ENCODE measurements at places on chromosomes 4 and X.

DNA sequence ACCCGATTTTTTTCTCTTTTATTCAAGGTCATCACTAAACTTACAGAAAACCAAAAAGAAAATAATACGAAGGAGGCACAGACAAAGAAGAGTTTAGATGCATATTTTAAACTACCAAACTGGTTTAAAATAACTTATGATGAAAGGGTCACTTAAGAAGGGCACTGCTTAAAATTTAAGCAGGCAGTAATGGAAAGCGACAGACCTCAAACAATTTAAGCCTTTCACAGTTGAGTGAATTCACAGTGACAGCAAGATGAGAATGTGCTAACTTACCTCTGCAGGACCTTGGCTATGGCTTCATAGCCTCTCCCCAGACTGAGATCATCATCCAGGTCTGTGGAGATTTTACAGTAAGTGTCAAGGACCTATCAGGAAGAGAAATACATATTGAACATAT lies 112.1 kb downstream of the TTC29 start:
- no peak for DNase-seq

DNA sequence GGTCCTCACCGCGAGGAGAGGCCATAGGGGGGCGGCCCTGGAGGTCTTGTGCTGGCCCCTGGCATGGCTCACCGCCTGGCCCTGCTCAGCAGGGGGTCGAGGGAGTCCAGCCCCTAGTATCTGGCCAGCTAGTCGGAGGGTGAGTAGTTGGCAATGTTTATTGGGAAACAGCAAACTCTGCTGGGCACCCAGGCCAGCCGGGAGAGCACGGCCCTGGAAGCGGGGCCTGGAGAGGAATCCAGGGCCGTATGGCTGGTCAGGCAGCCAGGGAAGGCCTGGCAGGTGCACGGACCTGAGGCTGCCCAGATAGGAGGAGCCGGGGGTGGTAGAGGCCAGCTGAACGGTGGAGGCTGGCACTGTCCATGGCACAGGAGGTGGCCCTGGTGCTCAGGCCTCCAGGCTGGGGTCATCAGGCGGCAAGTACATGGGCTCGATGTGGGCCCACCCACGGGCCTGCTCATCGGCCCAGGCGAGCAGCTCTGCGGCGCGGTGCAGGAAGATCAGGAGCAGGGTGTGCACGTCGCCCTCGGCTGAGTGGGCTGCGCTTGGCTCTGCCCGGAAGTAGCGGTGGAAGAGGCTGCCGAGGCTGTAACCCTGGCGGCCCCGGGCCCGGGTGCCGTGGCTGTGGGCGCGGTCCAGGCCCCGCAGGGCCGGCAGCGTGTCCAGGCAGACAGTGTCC lies 1.4 kb downstream of the TREX2 start:
- no peak for DNase-seq

GRCh38 chr4:78602334-78602733 lies 50.8 kb downstream of the ANXA3 start:
- peak; percentile 14 for DNase-seq

DNA sequence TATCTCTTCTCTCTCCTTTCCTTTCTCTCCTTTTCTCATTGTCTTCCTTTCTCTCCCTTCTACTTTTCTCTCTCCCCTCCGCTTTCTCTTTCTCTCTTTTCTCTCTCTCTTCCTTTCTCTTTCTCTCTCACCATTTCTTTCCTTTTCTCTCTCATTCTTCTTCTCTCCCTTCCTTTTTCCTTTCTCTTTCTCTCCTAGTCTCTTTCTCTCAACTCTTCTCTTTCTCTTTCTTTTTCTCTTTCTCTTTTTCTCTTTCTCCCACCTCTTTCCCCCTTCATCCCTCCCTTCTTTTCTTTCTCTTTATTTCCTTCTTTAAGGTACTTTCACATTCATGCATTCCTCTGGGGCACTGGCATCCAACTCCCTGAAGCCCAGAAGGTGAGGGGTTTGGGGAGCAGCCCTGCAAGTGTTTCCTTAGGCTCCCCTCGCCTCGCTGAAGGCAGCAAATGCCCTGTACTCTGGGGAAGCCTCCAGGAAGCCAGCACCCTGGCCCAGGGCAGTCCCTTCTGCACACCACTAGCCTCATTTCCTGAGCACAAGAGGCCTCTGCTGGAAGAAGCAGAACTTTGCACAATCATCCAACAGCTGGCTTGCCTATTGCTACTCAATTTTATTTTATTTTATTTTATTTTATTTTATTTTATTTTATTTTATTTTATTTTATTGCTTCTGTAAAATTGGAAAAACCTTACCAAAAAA lies 124.2 kb downstream of the NFKB1 start:
- DNase-seq = no peak

DNA sequence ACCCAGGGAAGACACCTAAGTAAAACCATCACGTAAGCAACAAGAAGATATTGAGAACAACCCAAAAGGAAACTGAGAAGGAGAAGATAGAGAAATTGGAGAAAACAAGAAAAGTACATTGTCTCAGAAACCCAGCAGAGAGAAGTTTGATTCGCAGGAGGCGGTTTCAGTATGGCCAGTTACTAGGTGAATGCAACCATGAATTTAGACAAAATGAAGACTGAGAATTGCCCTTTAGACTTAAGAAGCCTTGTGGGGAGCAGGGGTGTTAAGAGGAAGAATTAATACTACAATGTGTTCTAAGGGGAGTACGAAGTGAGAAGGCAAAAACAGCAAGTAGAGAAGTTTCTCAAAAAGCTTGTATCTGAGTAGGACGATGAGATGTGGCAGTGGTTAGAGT lies 229.3 kb upstream of the NEIL3 start:
- no peak for DNase-seq

- DNase-seq = no peak
Observed at GRCh38 chr4:13084210-13084609, 399.9 kb downstream of the RAB28 start.

DNA sequence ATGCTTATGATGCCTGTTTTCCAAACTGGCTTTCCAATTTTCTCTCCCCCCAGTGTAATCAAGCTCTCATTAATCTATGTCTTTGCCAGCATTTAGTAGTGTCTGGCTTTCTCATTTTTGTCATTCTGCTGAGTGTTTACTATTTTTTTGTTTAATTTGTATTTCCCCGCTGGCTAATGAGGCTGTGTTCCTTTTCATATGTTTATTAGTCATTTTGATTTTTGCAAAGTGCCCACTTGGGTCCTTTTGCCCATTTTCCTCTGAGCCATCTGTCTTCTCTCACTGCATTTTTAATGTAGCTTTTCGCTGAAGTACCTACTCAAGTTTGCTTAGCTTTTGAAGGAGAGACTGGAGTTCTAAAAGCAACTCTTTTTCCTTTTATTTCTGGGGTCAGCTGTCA lies 14.7 kb downstream of the DCK start:
- DNase-seq = no peak

DNA sequence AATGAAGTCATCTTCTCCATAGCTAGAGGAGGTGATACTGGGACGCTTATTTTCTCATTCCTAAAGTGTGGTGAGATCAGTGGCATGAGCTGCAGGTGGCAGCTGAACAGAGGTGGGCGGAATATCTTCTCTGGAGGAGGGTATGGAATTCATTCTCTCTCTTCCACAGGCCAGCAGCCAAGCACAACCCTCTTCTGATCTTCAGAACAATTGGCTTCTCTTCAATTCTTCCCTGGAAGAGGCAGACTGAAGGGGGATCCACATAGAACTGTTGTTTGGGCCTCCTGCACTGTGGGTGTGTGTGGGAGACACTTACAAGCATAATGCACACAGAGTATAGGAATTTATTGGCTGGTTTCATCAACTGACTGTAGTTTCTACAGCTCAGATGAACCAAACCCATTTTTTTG lies 180.4 kb upstream of the RASGEF1B start:
- no peak for DNase-seq

GRCh38 chr4:139275281-139275735 lies 4.7 kb downstream of the MGARP start:
- no peak for DNase-seq

- no peak for DNase-seq
Observed at GRCh38 chr4:69056921-69057550, 39.2 kb upstream of the UGT2B7 start.

DNA sequence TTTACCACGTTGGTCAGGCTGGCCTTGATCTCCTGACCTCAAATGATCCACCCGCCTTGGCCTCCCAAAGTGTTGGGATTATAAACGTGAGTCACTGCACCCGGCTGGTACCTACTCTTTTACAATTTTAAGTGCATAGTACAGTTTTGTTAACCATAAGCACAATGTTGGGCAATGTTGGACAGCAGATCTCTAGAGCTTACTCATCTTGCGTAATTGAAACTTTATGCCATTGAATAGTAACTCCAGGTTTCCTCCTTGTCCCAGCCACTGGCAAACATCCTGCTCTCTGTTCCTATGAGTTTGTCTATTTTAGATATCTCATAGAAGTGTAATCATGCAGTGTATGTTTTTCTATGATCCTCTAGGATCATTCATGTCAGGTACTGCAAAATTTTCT lies 9.3 kb upstream of the CPE start:
- DNase-seq = peak; percentile 50

DNA sequence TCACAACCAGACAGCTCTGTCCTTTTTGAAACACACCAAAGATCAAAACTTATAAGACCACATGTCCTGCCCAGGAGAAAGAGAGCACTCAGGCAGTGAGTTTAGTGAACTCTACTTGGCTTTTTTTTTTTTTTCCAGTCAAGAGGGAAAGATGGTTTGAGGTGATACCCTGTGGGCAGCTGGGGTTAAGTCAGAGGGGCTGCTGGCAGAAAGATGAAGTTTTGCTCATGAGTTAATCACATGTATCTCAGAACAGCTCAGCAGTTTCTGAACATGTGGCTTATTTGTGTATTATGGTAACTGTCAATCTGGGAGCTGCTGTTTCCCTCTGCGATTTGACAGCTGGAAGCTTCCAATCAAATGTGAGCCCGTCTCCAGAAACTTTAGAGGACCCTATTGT lies 56.4 kb upstream of the MAP3K15 start:
- no peak for DNase-seq

GRCh38 chrX:155246748-155247147 lies 17.5 kb downstream of the RAB39B start:
- no peak for DNase-seq

GRCh38 chrX:150690126-150690525 lies 3.1 kb upstream of the MTMR1 start:
- no peak for DNase-seq

DNA sequence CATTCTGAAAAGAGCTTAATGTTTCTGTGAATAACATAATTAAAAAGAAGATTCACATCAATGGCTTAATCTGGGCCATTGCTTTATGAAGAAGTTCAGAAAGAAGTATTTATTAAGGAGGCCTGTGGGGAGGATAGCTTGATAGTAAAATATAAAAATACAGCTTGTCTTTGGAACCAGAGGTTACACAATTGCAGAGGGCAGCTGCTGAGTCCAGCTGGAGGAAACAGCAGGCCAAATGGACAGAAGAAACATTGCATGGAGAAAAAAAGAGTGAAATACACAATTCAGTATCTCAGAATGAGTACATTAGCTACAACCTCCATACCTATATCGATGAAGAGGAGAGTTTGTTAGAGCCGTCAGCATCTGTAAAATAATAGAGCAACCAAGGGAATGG lies 148.0 kb upstream of the NPY2R start:
- no peak for DNase-seq

- no peak for DNase-seq
Observed at GRCh38 chr4:38005637-38006036, 45.4 kb downstream of the PTTG2 start.

- no peak for DNase-seq
Observed at GRCh38 chrX:112834031-112834845, 6.4 kb downstream of the AMOT start.

- no peak for DNase-seq
Observed at GRCh38 chr4:11503166-11503565, 74.5 kb upstream of the HS3ST1 start.

GRCh38 chr4:138405934-138406567 lies 163.9 kb upstream of the SLC7A11 start:
- DNase-seq = no peak

DNA sequence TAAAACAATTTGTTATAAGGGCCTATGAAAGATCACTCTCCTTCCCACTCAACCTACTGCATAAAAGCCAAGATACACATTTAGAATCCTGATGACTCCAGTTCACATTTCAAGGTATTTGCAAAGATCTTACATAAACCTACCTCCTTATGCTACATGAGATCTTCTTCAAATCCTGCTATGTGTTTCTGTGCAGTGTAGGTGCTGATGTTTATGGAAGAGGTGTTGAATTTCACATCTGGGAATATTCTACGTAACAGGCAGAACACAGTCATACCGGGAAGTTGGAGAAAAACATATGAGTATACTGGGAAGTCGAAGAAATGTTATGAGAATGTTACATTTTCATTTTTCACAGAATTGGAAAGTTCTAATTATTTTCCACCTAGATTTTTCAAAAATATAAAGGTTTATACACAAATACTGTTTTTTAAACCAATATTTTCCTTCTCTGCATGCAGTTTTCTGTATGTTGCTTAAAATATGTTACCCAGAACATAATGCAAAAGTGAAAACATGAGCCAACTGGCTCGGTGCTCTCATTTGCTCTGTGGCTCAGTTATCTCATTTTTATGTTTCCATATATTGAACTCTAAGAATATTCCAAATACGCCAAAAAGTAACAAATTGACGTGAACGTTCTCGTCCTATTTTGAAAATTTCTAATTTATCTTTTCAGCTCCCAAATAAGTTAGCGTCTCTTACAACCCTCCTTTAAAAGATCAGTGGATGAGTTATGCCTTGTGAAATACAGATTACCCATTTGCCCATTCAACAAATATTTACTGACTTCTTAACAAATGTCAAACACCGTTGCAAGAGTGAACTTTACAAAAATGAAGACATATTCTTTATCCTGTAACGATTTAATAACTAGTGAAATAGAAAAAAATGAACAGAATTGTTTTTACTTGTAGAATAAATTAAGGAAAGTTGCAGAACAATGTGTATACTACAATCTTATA lies 899.3 kb downstream of the STIM2 start:
- no peak for DNase-seq

DNA sequence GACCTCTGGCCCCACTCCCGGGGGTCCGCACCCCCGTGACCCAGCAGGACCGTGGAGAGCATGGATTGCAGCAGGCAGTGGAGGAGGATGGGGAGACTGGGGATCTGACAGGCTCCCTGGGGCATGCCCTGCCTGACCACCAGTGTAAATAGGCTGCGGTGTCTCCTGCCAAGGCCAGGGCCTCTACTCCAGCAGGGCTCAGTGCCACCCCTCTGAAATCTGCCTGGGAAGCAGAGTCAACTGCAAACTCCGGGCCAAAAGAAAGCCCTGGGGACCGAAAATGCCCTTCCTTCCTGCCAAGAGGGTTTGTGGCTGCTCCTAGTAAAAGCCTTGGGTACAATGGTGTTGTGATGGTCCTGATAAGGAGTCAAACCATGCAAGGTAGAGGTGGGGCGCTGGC lies 6.4 kb downstream of the ADRA2C start:
- no peak for DNase-seq

- no peak for DNase-seq
Observed at GRCh38 chr4:118279328-118279727, 73.5 kb downstream of the PRSS12 start.

DNA sequence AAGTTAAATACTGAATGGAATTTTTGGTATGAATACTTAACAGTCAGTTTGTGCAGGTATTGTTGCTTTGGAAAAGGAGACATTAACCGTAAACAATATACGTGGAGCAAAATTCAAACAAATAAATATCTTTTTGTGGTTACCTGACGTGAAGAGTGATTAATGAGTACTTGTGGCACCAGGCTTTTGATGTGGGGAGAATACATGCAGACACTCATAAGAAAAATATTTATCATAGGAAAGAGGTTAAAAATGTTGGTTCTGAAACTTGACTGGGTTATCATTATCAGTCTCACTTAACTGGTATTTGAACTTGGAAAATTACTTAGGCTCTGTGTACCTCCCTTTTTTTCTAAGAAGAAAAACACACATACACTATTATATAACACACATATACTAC lies 136.4 kb upstream of the NDST4 start:
- DNase-seq = no peak
